ENCODE measurements at places on chromosomes 5 and 9.
A peak's percentile ranks its signal among the peaks of the same experiment; 100 is the strongest.

DNA sequence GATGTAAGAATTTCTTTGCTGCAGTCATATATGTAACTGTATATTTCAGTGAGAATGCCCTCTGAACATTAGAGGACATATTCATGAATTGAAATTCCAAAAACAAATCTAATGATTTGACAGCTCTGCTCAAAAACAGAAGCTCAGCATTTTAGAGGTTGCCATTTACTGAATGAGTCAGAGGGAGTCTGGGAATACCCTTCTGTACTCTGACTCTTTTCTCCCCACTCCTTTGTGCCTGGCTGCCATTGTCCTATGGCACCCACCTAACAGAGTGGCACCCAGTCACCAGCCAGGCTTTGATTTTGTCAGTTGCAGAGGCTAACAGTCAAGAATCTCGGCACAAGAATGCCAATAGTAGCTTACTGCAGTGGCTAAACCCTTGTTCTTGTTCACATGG, 133.6 kb downstream of the ATG10 start:
- peak; percentile 15 for DNase-seq

DNA sequence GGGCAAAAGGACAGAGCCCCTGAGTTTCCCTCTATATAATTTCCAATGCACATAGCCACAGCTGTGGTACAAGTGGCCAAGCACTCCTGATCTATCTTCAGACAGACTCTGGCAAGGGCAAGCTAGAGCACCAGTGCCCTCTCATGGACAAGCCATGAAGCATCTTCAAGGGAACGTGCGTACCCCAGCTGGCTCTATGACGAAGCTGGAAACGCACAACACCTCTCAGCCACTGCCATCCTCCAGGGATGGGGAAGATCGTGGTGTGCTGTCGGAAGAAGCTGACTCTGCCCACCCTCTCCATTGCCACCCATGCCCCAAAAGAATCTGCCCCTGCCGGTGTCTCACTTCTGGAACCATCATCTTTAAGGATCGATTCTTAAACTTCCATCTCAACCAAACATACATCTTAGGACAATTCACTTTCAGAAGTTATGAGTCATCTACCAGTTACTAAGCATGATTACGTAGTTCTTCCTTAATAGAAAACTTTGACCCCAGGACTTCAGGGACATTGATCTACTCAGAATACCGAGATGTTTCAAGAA, 482.9 kb downstream of the AGTPBP1 start:
- no peak for DNase-seq

DNA sequence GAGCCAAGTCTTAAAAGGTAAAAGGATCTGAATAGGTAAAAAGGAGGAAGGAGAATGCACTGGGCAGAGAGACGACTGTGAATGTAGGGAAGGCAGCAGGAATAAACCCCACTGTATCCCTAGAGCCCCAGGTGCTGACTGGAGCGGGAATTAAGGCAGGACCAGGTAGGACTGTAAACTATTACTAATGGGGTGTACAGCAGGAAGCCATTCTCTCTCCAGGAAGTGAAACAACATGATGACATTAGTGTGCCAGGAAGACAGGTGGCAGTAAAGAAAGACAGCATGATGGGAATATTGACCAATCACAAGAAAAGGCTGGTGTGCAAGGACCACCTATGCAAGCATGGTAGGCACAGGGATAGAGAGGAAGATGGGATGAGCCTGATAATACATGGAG, 433.0 kb downstream of the DNAH5 start:
- no peak for DNase-seq

DNA sequence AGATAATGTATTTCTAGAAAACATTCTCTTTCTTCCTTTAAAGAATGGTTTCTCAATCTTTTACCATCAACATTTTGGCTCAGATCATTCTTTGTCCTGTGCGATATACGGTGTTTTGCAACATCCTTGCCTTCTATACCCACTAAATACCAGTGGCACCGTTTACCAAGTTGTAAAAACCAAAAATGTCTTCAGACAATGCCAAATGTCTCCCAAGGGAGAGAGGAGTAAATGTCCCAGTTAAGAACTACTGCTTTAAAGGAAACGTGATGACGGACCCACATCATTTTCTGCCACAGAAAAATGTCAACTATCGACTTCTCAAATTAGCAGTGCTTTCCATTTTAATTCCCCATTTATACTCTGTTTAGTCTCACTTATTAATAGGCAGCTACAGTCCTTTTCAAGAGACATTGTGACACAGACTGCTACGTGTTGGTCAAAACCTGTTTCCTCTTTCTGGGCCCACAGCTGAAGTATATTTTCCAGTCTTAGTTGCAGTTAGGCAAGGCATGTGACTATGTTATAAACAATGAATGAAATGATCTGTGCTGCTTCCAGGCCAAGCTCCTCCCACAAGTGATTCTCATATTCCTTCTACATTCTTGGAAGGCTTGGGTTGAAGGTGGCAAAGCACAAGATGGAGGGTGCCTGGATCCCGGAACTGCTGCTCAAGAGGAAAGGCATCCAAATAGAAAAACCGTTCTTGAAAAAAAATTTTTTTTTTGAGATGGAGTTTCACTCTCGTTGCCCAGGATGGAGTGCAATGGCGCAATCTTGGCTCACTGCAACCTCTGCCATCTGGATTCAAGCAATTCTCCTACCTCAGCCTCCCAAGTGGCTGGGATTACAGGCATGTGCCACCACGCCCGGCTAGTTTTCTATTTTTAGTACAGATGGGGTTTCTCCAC, 8.8 kb downstream of the PRXL2C start:
- no peak for DNase-seq

DNA sequence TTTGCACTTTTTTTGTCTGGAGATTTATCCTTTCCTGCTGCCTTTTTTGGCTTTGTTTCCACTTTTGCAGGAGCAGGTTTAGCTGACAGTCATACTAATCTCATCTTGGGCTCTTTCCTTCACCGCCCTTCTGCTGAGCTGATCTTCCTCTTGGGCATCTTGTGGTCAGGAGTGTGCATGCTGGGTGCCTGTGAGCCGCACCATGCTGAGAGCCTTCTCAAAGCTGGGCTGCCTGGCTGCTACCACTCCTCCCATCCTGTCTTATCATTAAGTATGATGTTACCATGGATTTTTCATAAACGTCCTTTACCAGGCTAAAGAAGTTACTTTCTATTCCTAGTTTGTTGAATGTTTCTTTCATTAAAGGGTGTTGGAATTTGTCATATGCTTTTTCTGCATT, 49.5 kb upstream of the MCCC2 start:
- DNase-seq, result no peak

GRCh38 chr5:149724130-149724840, 5.8 kb upstream of the PPARGC1B start:
- DNase-seq, result no peak

DNA sequence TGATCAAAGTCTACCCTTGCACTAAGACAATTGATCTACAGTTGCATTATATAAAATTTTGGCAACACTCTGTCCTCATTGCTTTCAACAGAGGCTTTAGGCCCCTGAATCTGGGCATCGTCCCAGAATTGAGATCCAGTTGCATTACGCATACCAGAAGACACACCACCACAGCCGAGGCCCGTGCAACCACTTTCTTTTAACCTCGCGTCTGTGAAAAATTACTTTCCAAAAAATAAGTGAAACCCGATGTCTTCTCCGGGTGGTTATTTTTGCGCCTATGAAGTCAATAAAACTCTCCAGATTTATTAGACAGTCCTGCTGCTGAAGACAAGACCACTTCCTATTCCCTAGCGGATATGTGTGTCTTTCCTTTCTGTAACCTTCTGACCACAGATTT, 52.1 kb upstream of the NFIB start:
- DNase-seq, result no peak

DNA sequence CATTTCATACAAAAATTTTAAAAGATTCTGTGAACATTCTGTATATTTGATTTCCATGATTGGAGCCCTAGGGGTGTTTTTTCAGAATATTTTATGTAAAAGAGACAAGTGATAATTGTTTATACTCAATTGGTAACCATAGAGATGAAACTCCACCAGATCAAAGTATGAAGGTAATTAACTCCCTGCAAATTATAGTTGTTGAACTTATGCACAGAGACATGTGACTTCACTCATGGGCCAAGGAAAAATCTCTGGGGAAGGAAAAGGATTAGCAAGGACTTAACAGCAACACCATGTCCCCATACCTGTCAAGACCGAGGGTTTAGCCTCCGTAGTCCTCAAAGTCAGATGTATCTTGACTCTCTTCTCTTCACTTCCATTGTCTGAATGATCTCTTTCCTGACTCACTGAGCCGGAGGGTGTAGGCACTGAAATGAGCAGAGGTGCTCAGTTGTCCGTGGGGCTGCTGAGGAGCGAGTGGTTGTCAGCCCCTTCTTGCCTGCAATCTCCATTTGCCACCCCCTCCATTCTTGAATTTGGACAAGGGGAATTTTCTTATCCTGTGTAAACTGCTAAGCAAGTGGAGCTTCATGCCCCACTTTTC, 17.5 kb upstream of the CXCL14 start:
- DNase-seq, result no peak

- peak; percentile 36 for DNase-seq
These were observed 253 bp downstream of the SLC12A2 start for GRCh38 chr5:128083811-128084227.

GRCh38 chr5:73215891-73216610, 43.1 kb downstream of the TMEM174 start:
- peak; percentile 65 for DNase-seq

- DNase-seq, result no peak
These were observed 52.3 kb upstream of the CD180 start for GRCh38 chr5:67248703-67249589.

DNA sequence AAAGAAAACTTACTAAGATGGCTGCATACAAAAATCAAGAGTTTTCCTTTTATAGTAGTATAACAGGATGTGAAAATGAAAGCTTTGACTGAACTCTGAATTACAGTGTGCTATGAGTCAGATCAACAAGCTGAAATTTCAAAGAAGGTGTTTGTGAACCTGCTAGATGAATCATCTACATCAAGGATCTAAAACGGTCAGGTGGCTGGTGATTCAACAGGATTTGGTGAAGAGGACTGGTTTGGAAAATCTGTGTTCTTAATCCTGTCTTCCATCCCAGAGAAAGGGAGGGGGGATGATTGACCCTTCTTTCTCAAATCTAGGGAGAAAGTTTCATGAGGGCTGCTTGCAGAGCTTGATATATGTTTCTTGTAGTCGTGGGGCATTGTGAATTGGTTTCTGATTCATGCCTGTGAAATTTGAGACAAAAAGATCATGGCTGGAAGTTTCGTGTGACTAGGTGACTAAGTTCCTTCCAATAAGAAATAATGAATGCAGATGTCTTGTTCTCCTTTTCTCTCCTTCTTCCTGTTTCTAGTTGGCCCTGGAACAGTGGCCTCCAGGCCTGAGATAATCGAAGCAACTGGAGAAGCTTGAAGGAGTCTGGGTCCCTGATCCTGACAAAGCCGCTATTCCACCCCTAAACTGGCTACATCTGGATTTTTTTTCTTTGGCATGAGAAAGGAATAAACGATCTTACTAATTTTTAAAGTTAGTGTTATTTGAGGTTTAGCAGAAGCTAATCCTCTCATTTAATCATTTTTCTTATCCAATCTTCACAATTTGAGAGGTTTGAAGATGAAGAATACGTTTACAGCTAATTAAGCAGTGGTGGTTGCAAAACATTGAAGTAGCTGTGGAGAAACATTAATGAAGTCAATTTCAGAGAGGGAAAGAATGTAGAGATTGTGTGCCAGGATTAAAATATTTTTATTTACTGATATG, 67.2 kb downstream of the MRPS30 start:
- DNase-seq, result no peak

DNA sequence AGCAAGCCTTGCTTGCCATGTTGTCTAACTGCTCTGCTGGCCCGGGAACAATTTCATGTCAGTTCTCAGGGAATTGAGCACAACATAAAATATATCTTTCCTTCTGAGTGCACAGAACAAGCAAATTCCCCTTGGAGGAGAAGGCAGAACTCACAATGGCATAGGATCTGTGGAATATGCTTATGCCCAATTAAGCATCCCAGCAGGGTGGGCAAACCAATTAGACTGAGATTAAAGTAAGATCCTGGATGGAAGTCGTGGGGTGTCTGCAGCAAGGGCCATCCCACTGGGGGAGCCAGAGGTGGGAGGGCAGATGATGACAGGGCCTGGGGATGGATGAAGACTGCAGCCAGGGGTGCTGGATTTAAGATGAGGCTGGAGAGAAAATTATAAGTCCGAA, 114.1 kb downstream of the BRINP1 start:
- no peak for DNase-seq

- DNase-seq, result no peak
These were observed 131.2 kb upstream of the LMX1B start for GRCh38 chr9:126482361-126483044.

DNA sequence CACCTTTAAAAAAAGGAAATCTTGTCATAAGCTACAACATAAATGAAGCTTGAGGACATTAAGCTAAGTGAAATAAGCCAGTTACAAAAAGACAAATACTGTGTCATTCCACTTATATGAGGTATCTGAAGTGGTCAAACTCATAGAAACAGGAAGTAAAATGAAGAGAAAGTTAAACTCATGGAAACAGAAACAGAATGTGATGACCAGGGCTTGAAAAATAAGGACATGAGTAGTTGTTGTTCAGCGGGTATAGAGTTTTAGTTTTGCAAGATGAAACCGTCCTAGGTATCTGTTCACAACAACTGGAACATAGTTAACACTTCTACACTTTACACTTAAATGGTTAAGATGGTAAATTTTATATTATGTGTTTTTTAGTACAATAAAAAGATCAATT, 47.8 kb upstream of the SLC1A3 start:
- DNase-seq, result no peak

DNA sequence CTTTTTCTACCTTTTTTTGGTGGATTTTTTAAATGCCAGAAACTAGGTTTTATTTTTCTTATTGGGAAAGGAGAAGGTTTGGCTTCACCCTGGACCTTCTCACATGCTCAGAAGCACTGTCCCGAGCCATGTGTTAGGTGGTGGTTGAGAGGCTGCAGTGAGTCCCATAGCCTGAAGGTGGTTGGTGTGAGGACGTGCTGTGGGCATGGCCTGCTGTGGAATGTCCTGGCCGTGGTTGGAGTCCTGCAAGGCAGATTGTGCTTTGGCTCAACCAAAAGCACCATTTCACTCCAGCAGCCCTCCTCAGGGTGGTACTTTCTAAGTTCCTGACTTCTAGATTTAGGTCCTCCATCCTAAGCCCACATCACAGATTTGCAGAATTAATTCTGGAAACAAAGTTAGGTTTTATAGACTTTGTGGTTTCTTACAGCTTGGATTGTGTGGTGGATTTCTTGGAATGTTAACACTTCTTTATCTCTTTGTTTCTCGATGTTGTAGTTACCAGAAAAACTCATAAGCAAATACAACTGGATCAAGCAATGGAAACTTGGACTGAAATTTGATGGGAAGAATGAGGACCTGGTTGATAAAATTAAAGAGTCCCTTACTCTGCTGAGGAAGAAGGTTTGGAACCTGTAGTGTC, 22.6 kb downstream of the OTULIN start:
- no peak for DNase-seq

- DNase-seq, result no peak
These were observed 122.2 kb upstream of the ITGA1 start for GRCh38 chr5:52665559-52665958.

- DNase-seq, result no peak
These were observed 172.1 kb upstream of the DMRTA1 start for GRCh38 chr9:22274477-22274876.

GRCh38 chr5:96339862-96340261, 93.2 kb downstream of the PCSK1 start:
- no peak for DNase-seq
